EL (cell line): ENCODE measurements at places on chromosomes 13 and 19.

DNA sequence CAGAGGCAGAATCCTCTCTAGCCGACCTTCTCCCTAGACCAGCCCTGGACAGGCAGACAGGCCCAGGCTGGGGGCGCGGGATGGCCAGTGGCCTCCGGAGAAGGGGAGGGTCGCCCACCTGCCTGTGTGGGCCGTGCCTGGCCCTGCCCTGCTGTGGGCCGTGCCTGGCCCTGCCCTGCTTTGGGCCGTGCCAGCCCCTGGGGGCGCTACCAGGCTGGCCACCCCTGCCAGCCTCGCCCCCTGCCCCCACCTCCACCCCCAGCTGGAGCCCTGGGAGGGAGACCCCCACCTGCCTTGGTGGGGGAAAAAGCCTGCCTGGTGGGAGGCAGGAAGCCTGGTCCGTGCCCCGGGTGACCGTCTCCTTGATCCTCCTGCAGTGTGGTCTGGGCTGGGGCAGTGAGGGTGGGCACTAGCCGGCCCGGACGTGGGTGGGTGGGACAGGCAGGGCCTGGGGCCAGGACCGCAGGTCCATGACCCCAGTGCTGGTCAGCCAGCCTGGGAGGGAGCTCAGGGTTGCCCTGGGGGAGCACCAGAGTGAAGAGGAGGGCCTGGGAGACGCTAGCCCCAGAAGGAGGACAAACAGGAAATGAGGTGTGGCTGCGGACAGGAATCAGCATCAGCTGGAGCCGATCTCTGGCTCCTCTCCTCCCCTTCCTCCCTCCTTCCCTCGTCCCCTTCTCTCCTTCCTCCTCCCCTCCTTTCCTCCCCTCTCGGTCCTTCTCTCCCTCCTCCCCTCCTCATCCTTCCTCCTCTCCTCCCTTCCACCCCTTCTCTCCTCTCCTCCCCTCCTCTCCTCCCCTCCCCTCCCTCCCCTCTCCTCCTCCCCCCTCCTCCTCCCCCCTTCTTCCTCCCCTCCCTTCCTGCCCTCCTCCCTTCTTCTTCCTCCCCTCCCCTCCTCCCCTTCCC lies 5.1 kb upstream of the MKNK2 start:
- peak; percentile 78 for DNase-seq

DNA sequence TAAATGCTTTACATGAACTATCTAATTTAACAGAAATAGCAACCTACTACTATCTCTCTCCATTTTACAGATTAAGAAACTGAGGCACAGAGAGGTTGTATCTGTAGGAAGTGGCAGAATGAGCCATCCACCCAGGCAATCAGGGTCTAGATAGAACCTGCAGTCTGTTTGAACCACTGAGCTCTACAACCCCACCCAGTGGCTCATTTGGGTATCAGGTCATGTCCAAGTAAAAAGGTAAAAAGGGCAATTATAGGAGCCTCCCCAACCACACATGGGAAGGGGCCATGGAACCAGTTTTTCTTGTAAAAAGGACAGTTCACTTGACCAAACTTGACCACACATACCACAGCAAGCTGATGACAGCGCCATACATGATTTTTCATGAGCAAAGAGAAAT lies 92.9 kb upstream of the SGCG start:
- peak; percentile 36 for DNase-seq

GRCh38 chr13:21668732-21669275 lies 2.1 kb upstream of the FGF9 start:
- no peak for DNase-seq

DNA sequence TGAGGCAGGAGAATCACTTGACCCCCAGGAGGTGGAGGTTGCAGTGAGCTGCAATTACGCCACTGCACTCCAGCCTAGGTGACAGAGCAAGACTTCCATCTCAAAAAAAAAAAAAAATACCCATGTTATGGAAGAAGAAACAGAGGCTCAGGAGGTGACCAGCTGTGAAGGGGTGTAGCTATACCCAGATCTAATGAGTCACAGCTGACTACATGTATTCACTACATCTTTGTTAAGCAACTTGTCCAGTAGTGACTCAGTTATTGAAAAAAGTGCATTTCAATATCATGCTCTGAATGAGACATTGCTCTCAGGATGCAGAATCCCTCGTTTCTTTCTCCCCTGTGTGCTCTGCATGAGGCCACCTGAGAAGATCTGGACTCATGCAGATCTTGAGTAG lies 16.1 kb upstream of the SPART start:
- peak; percentile 53 for DNase-seq

DNA sequence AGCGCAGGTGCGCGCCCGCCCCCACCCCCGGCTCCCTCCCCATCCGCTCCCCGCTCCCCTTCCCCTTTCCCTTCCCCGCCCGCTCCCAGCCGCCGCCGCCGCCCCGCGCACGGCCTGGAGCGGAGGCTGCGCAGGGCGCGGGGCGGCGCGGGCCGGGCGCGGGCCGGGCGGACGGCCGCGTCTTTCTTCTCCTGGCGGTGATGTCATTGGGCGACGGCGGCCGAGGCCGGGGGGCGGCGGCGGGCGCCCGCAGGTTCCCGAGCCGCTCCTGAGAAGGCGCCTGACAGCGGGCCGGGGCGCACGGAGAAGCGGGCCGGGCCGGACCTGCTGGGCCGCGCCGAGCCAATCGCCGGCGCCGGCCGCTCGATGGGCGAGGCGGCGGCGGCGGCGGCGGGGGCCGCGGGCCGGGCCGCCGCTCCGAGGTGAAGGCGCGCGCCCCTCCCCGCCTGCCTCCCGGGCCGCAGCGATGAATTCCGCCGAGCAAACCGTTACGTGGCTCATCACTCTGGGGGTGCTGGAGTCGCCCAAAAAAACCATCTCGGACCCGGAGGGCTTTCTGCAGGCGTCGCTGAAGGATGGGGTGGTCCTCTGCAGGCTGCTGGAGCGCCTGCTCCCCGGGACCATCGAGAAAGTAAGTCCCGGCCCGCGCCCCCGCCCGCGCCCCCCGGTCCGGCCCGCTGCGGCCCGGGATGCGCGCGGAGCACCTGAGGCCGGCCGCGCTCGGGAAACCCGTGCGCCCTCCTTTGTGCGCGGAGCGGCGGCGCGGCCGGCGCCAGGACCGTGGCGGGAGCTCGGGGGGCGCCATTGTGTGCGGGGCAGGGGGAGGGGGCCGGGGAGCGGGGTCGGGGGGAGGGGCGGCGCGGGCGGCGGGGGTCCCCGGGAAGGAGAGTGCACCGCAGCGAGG lies at the start of gene ARHGEF7:
Gene ARHGEF7 (plus strand): TSS at position 250 of the 904 bp plus-strand sequence. CDS start 217 bp downstream, at position 467.
- DNase-seq, result peak; percentile 17

DNA sequence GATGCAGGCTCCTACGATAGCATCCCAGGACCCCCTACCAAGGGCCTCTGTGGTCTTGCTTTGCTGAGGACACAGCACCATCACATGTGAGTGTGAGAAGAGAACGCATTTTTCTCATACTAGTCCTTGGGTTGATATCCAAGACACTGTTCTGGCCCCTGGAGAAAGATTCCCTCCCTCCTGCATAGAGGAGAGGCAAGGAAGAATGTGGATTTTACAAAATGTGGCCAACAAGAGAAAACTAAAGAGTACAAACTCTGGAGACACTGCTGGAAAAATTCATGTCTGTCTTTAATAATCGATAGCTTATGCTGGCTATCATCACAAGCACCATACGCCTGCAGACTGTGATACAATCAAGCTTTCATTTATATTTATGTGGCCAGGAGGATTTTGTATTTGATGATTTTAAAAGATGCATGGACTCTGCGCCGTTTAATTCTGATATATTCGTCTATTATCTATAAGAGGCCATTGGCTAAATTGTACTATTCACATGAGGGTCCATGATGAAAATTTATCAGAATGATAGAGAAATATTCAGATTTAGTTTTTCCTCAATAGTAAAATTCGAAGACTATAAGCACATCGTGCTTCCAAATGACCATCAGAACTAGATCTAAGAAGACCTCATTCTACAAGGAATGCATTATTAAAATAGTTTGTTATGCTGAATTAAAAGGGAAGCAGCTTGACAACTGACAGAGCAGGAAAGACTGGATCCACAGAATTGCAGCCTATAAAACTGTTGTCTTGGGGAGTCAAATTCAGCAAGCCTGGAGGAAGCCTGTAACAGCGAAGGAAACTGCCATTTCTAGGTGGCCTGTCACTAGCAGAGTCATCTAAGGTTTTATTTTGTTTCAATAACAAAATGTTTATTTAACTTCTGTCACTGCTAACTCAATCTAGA lies 578.7 kb downstream of the DIAPH3 start:
- DNase-seq, result no peak

DNA sequence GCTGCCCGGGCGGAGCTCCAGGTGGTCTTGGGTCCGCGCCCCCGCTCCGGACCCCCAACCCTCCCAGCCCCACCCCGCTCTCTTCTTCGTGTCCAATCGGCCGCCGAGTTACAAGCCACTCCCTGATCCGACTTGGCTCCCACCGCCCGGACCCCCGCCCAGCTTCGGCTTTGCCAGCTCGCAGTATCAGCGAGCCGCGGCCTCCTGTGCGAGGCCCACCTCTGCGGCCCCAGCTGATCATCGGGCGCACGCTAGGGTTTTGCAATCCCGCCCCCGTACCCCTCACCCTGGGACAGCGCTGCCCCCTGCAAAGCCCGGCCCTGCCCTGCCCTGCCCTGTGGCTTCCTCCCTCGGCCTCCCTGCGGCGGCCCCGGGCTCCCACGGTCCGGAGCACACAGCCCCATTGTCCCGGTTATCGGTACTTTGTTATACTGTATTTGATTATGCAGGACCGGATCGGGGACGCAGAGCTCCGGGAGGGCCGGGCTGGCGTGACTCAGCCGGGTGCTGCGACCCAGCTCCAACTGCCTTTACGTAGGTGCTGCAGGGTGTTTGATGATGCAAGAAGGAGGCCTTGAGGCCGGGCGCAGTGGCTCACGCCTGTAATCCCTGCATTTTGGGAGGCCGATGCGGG lies 598 bp upstream of the LPAR2 start:
- peak; percentile 64 for DNase-seq

- DNase-seq, result no peak
Measured at GRCh38 chr19:38135150-38135998, 88.6 kb downstream of the DPF1 start.

GRCh38 chr19:53088091-53088490 lies 15.1 kb downstream of the ZNF160 start:
- peak; percentile 54 for DNase-seq

DNA sequence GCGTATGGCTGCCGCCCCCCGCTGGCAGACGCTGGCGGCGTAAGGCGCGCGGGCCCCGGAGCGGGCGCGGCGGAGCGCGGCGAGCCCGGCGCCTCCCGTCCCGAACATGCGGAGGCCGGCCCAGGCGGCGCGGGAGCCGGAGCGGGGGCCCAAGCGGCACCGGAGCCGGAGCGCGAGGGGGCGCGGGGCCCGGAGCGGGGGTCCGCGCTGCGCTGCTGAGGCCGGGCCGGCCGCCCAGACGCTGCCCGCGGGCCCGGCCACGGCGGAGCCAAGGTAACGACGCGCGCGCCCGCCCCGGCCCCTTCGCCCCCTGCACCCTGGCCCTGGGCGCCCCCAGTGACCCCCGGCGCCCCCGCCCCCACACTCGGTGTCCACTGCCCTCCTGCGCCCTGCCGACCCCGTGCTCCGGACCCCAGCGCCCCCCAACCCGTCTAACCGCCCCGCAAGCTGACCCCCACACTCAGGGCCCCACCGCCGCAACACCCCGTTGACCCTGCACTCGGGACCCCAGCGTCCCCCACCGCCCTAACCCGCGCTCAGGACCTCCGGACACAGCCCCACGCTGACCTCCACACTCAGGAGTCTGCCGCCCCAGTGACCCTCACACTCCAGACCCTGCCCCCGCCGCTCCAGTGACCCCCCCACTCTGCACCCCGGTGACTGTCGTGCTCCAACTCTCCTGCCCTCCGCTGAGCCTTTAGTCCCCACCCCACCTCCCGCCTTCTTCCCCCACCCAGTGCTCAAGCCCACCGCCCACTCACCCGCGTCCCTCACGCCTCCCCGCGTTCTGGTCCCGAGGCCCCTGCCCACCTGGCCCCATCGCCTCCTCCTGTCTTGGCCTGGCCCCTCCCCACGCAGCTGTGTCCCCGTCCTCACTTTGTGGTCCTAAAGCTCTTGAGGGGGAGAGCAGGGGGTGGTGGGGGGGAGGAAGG lies at the start of gene CSNK1G2:
Gene CSNK1G2 (plus strand): TSS at position 27 of the 932 bp plus-strand sequence. CDS start 28,601 bp downstream, outside the sequence.
- DNase-seq, result no peak

- no peak for DNase-seq
Measured at GRCh38 chr13:101262306-101262705, 154.0 kb downstream of the NALCN start.

DNA sequence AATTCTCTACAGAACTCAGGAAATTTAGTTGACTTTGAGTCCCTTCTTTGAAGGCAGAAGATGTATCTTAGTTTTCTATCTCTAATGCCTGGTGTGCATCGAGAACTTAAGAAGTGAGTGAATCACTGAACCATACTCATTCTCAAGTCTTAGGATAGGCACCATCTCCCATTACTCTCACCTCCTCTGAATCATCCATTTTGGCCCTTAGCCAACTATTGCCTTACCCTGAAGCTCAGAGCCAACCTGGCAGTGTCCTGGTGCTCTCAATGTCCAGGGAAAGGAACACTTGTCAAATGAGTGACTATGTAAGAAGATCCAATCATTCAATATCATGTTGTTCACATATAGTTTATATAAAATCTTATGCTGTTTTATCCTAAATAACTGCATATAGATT lies 146.6 kb downstream of the RGCC start:
- peak; percentile 60 for DNase-seq

GRCh38 chr13:28754698-28755545 lies 36.2 kb upstream of the SLC46A3 start:
- DNase-seq, result peak; percentile 61

DNA sequence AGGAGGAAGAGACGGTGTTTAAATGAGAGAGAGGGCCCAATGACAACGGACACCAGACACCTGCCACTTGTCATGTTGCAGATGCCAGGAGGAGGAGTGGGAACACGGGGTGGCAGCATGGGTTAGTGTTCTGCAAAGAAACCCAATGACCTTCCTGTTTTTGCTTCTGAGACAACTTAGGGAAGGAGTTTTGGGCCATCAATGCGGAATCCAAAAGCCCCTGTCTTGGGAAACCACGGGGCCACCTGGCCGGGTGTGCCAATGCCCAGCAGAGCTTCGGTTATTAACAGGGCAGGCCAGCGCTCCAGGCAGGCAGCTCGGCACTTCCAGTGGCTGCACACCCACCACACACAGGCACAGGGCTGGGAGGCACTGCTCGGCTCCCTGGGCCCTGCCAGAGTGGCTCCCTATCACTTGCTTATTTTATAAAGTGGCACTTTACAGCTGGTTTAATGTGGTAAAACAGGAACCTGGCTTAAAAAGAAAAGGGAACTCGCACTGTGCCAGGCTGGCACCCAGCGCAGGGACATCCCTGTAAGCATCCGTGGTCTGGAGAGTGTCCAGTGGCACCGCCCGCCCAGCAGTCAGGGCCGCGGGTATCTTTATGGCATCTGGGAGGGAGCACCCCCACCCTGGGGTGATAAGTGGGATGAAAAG lies 19.1 kb downstream of the ELL start:
- no peak for DNase-seq

DNA sequence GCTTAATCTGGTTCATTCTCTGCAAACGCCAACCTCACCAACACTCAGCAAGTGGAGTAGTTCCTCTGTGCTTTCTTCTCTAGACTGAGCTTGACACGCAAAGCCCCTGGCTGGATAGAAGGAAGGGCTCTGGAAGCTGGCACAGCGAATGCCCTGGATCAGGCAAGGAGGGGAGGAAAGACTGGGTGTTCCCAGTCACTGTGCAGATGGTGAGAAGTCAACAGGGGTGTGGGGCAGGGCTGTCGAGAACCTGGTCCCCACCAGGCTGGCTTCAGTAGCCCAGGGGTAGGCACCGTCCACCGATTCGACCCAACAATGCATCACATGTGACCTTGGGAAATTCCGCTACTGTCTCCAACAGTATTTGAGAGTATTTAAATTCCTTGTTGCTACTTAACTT lies 65.5 kb downstream of the TSHZ3 start:
- DNase-seq, result no peak

- DNase-seq, result peak; percentile 96
Measured at GRCh38 chr13:99501184-99501847, at the start of gene TM9SF2. TM9SF2 (plus strand) TSS chr13:99501472; CDS start chr13:99501607, 135 bp downstream.

- DNase-seq, result no peak
Measured at GRCh38 chr19:28864024-28864503, 348.9 kb downstream of the UQCRFS1 start.

- DNase-seq, result no peak
Measured at GRCh38 chr13:93468433-93468832, 241.8 kb downstream of the GPC6 start.
